ENCODE measurements at places on chromosomes 1 and 21.

- no peak for DNase-seq
Measured at GRCh38 chr21:16169102-16169511, 439.3 kb downstream of the USP25 start.

DNA sequence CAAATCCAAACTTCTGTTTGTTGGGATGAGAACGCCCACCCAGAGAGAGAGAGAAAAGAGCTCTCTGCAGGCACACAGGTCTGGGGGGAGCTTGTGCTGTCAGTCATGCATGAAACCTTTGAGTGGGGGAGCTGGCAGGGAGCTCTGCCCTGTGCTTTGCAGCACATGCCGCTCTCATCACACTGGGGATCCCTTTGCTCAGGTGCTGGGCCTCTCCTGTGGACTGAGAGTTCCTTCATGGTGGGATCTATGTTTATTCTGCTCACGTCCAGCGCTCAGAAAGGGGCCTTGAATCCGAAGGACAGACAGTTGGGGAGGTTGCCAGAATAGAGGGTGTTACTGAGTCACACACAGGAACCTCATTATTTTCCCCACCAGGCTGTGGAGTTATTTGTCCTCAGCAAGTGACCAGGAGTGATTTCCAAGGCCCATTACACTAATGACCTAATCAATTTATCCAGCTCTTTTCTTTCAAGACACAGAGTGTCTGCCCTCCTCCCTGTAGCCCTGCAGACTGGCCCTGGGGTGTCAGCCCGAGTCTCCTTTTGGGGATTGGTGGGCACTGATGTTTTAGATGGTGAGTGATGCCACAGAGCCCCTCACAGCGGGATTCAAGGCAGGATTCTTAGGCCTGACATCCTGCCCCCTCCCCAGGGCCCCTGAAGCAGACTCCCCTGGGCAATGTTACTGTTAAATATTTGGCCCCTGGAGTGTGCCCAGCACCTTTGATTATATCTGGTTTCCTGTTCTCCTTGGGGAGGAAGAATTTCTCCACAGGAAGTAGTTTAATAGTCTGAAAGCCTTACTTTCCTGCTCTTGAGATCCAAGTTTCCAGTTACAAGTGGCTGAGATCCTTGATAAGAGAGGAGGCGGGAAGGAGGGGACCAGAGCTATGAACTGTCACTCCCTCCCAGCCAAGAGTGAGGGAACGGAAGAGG lies 22.3 kb downstream of the MYBPH start:
- no peak for DNase-seq

DNA sequence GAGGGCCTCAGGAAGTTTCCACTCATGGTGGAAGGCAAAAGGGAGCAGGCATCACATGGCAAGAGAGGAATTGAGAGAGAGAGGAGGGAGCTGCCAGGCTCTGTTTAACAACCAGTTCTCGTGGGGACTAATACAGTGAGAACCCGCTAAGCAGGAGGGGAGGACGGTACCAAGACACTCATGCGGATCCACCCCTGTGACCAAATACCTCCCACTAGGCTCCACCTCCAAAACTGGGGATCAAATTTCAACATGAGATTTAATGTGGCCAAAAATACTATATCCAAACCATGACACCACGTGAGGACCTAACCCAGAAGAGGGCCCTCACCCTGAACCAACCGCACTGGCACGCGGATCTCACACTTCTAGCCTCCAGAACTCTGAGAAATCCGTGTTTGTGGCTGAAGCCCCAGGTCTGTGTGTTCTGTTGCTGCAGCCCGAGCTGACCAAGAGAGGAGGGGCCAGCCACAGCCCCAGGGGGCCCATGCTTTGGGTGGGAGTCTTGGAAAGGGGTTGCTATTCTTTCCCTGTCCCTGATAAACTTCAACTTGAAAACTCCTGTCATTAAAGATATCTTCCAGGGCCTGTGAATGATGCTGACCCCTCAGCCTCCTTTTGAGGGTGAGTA lies 32.0 kb downstream of the TRIM67 start:
- DNase-seq, result no peak

DNA sequence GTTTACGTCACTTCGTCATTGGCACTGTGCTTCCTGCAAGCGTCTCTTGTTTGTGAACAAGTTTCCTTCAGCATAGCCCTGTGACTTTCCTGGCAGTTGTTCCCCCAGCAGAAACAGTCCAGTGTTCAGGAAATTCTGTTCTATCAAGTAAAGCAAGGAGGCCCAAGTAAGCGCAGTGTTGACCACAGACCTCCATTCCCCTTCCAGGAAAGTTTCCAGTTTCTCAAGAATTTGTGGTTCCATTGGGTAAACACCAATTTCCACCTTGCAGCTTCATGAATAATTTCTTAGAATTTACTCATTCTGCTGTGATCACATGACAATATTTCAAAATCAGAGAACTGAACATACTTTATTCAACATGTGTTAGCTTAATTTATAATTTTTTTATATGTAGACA lies 88.5 kb upstream of the ETV3 start:
- no peak for DNase-seq

DNA sequence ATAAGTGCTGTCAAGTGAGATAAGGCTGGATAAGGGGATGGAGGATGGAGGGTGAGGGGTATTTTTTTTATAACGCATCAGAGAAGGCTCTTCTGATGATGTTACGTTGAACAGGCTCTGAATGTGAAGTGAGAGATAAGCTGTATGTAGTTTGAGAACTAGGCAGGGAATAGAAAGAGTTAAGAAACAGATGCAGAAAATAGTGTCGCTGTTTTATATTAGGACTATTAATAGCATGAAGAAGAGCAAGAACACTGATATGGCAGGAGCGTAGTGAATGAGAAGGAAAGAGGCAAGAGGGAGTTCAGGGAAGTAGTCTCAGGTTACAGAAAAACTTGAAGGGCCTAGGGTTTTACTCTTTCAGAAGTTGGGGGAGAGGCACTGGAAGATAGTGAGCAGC lies 59.8 kb downstream of the GPR88 start:
- no peak for DNase-seq

GRCh38 chr1:168146626-168147025 lies 9.9 kb upstream of the GPR161 start:
- DNase-seq, result no peak

DNA sequence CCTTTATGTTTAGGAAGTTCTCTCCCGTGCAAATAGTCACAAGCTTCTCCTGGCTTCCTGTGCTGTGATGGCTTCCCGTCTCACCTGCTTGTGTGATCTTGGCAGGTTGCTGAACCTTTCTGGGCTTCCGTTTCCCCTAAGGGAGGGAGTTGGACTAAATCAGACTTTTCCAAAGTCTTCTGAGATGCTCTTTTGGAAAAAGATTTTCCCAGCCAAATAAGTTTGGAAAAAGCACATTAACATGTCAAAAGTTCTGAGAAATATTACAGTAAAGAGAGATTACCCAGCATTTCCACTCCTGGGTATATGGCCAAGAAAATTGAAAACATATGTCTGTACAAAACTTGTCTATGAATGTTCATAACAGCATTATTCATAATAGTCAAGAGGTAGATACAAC lies 36.0 kb upstream of the TENT5C start:
- DNase-seq, result no peak

DNA sequence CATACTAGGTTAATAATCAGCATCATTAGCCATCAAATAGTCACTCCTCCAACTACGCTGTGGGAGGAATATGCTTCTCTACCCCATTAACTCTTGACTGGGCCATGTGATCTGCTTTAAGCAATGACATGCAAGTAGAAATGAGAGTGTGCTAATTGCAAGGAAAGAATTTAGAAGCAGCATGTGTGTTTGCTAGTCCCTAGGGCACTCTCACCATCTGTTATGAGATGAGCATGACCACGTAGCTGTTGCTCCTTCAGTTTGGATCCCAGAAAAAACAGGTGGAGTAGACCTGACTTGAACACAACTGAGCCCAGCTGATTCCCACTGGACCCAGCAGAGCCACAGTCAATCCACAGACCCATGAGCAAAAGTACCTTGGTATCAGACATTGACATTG lies 19.7 kb upstream of the RGS7 start:
- DNase-seq, result no peak

- no peak for DNase-seq
Measured at GRCh38 chr1:3139451-3139852, 70.4 kb downstream of the PRDM16 start.

GRCh38 chr1:22778862-22779520 lies 68.4 kb downstream of the EPHB2 start:
- DNase-seq, result no peak

DNA sequence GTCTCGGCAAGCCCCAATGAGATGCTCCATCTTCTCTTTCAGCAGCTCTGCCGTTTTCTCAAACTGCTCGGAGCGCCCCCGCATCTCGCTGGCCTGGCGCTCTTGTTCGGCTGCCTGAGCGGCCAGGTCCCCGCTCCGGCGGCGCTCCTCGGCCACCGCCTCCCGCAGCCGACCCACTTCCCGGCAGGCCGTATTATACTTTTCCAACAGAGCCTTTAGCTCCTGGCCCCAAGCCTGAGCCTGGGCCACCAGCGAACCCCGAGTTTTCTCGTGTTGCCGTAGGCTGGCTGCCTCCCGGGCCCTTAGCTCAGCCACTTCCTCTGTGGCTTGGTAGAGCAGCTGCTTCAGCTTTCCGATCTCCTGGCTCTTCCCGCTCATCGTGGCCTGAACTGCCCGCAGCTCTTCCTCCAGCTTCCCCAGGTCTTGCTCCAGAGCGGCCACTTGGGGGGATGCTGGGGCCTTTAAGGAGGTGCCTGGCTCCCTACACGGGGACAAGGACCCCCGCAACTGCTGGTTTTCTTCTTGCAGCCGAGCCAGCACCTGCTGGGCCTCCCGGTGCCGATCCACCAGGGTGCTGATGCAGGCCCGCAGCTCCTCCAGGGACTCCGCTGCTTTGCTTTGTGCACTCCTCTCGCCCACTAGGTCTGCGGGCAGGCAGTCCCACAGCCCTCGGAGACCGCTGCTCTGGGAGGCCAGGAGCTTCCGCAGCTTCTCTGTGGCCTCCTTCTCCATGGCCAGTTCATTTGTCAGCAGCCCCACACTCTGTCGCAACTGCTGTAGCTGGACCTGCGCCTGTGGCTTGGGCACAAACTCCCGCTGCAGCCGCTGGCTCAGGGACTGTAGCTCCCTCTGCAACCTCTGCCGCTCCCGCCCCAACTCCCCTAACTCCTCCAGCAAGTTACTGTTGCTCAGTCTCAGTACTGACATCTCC lies 13.4 kb upstream of the PIAS3 start:
- no peak for DNase-seq

GRCh38 chr1:41658431-41659158 lies 174.1 kb upstream of the EDN2 start:
- no peak for DNase-seq

DNA sequence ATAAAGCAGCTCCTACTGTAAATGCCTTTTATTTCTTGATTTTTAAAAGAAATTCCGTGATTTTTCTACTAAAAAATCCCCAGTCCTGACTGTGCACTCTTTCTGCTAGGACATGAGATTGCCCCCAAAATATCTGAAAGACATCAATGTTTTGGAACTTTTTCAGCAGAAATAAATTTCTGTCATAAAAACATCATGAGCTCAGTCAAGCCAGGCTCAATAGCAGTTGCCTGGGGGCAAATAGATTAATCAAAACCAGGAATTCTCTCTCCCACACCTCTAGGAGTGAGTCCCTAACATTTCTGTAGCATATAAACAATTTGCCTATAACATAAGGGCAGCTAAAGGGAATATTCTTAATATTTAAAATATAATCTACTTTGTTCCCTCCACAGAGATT lies 654.1 kb downstream of the PTPRC start:
- no peak for DNase-seq

DNA sequence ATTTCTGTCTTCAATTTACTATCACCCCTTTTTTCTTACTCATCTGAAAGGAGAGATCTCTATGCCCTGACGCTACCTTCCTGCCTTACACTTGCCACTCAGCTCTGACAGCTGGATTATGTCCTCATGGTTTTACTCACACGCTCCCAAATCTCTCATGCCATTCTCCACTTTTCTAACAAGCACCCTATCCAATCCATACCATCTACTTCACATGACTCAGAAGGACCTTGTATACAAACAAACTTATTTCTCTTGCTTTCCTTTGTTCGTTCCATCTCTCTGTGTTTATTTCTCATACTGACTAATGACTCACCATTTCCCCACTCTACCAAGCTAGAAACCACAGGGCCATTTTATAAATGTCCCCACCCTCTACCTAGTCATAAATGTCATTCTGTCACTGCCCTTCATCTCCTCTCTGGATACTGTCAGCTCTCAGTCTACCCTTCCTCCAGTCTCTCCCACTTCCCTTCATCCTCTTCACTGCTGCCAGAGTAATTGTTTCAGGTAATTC lies 87.3 kb downstream of the USP24 start:
- DNase-seq, result no peak

- DNase-seq, result no peak
Measured at GRCh38 chr1:159091180-159091560, 14.6 kb upstream of the AIM2 start.

DNA sequence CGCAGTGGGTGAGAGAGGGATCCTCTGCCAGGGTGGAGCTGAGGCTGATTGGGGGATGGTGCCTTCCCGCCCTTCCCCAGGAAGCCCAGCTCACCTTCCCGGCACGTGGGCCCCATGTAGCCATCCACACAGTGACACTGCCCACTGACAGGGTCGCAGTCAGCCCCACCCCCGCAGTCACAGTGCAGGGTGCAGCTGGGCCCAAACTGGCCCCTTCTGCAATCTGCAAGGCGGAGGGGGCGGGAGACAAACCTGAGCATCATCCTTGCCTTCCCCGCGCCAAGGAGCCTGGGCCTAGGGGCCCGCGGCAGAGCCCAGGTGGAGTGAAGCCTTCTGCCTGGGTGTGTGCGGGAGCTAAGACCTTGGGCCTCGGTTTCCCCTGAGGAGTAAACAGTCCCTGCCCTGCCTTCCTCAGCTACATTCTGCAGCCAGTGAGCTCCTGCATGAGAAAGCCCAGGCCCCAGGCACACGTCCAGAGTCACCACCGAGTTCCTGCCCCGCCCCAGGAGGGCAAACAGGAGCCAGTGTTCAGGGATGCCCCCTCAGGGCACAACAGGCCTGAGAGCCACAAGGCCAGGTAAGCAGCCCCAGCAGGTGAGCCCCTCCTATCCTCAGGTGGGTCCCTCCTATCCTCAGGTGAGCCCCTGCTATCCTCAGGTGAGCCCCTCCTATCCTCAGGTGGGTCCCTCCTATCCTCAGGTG lies 38.2 kb downstream of the ARHGEF16 start:
- no peak for DNase-seq

GRCh38 chr1:22918644-22919043 lies 54.0 kb downstream of the LACTBL1 start:
- DNase-seq, result no peak

DNA sequence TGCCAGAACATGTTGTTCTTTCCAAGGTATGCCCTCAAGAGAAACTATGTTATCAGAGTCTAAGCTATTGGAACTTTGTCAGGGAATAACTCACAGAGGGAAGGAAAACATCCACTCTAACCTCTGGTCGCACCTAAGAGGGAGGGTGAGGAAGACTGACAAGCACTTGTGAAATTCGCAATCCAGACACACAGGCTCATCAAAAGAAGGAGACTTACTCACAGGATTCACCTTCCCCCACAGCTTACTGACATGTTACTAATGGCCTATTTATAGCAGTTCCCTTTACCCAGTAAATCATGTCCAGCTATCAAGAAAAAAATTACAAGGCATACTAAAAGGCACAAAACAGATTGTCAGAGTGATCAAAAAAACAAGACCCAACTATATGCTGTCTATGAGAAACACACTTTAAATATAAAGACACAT lies 36.9 kb downstream of the WDR64 start:
- no peak for DNase-seq

All from H54 (cell line).